ENCODE measurements at places on chromosomes 7 and 10.

- DNase-seq: no peak
These were observed 96.4 kb upstream of the AOAH start for GRCh38 chr7:36820527-36821170.

GRCh38 chr10:132632091-132632561 is 94.5 kb downstream of the INPP5A start:
- DNase-seq: no peak

DNA sequence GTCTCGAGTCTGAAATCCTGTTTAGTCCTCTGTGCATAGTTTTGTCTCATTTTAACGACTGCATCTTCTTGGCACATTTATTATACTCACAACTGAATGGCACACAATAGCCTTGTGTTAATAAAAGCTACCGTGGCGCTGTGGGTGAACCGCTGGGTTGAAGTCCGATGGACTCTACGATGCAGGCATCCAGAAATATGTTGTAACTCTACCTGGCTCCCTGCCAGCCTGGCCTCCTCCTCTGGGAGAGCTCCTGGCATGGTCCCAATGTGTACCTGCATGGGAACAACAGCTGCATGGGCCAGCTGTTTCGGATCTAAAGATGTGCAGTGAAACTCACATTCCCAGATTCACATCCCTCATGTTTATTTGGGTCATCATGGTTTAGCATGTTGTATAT is 3.7 kb upstream of the DPYSL4 start:
- no peak for DNase-seq

GRCh38 chr7:134902058-134902457 is 84.2 kb upstream of the AGBL3 start:
- no peak for DNase-seq

GRCh38 chr10:80356563-80356988 is at the start of the genes DYDC1 and DYDC2:
DYDC1 (minus strand) TSS chr10:80356755; CDS start chr10:80352601, 4,154 bp downstream.
DYDC2 (plus strand) TSS chr10:80356781; CDS start chr10:80362444, 5,663 bp downstream.
- peak; percentile 4 for DNase-seq
